ENCODE measurements at places on chromosomes 2 and 18.

- no peak for DNase-seq
Observed at GRCh38 chr18:60421356-60422118, 49.0 kb upstream of the MC4R start.

- DNase-seq, result no peak
Observed at GRCh38 chr2:88842656-88843460, 151.4 kb downstream of the RPIA start.

DNA sequence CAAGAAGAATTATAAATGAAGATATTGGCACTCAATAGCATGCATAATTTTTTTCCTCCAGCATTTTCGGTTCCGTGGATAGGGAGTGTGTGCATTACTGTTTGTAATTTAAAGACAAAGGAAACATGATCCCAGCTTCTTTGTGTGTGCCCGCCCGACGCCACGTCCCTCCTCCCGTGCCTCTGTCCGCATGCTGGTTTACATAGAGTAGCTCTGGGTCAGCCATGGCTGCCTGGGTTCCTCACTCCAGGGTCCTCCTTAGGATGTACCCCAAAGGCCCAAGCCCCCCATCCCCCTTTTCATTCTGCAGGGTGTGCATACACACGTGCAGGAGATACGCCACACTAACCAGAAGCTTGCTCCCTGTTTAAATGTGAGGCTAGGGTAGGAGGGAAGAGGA is 214.7 kb downstream of the KLHL29 start:
- peak; percentile 68 for DNase-seq

- DNase-seq, result no peak
Observed at GRCh38 chr2:33213648-33214047, 262.8 kb upstream of the RASGRP3 start.

DNA sequence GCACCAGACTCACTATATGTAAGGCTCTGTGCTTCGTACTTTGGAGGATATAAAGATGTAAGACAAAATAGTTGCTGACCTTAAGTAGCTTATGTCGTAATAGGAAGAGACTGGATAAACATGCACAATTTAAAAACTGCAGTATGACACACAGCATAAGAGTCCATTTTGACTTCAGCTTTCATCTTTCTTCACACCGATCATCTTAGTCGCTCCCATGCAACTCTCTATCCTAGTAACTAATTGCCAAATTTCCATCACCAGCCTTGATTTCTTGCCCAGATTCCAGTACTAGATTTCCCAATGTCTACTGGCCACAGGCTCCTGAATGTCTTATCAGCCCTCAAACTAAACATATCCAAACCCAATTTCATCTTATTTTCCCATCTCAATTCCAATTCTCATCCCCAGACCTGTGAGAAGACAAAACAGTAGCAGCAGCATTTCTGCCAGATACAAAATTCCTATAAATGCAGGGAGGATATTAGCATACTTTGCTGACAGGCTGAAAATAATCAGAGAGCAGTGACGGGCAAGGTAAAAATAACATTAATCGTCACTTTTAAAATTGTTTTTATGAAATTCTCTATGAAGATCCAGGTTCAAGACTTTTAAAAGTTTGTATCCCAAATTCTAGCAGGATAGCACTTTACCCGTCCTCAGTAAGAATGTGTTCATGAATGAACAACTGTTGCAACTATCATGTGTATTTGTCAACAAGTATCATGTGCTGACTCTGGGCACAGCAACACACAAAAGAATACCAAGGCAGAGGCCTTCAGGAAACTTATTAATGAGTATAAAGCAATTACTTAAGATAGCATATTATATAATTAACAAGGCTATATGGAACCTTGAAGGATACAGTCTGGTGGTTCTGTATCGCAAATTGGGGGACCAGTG is 42.2 kb downstream of the KIDINS220 start:
- DNase-seq, result no peak

DNA sequence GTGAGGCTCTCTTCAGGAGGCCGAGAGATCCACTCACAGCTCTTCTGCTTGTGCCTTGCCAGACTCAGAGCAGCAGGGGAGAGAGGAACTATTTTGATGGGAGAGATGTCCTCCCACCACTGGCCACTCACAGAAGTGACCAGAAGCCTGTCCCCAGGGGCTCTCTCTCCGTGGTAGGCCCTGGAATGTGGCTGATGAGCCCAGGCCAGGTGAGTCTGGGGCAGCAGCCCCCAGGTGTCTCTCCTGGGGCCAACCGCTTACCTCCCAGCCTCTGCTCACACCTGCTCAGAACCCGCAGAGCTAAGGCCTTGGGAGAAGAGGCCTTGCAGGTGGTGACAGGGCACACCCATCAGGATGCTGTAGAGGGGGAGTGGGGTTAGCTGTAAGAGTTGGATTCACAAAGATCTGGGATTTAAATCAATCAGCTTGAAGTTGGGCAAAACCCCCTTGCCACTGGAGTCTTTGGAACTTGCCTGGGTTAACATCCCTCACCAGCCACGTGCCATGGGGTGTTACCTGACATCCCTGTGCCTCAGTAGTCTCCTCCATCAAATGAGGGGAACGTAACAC is 29.1 kb upstream of the ASB18 start:
- no peak for DNase-seq

- DNase-seq, result no peak
Observed at GRCh38 chr18:36331521-36331971, 34.0 kb downstream of the FHOD3 start.

GRCh38 chr2:175310813-175311504 is 129.4 kb upstream of the ATP5MC3 start:
- DNase-seq, result no peak

- no peak for DNase-seq
Observed at GRCh38 chr2:118865106-118865505, 17.7 kb upstream of the EN1 start.

- DNase-seq, result no peak
Observed at GRCh38 chr18:77077941-77078689, 54.5 kb downstream of the MBP start.

- DNase-seq, result no peak
Observed at GRCh38 chr2:154992826-154993225, 294.3 kb downstream of the KCNJ3 start.

GRCh38 chr18:11324956-11325882 is 175.8 kb upstream of the PIEZO2 start:
- DNase-seq, result no peak

DNA sequence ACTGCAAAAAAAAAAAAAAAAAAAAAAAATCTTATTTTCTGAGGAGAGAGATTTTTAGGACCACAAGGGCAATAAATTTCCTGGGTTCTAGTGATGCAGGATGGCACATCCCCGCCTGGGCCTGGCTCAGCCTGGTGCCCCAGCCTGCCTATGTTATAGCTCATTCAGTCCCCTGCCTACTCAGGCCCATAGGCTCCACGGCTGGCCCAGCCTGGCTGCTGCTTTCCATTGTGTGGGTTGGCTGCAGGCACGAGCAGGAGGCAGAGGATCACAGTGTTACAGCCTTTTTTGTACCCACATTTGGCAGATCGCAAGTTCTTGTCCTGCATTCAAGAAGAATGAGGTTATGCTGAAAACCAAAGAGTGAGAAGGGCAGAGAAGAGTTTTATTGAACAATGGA is 2.8 kb upstream of the SULT6B1 start:
- DNase-seq, result no peak

- no peak for DNase-seq
Observed at GRCh38 chr2:223765221-223765785, 72.1 kb downstream of the AP1S3 start.

GRCh38 chr2:241516520-241516965 is 8.2 kb upstream of the STK25 start:
- DNase-seq, result no peak

DNA sequence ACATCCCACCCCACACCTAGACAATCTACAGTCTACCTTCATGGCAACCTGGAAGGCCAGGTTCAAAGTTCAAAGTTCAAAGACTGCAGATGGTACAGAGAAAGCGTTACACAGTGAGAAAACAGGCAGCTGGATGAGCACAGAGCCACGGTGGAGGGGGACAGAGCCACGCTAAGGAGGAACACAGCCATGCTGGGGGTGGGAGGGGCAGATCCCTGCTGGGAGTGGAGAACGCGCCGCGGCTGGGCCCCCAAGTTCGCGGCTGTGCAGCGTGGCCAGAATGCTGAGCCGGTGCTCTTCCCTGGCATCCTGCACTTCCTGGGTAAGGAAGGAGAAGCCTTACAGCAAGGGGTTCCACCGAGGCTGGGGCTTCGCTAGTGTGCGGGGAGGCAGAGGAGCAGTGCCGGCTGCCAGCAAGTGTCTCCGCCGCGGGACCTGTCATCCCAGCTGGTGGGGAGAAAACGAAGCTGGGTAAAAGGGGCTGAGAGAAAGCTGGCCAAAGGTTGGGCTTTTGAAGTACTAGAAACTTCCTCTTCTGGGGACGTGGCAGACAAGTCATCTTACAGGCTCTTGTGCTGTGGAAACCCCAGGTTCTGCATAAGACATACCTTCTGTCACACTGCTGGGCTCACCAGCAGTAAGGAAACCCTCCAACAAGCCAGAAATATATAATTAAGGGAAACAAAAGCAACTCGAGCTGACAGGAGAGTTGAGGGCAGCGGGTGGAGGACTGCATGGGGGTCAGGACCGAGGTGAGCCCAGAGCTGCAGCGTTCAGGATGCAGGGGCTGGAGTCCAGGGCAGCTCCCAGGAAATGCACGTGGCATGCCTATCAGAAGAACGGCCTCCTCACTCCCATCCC is 115.5 kb downstream of the HDAC4 start:
- no peak for DNase-seq

GRCh38 chr2:26187537-26188104 is 14.7 kb downstream of the GAREM2 start:
- no peak for DNase-seq

GRCh38 chr18:41783065-41783818 is 171.8 kb upstream of the PIK3C3 start:
- no peak for DNase-seq

DNA sequence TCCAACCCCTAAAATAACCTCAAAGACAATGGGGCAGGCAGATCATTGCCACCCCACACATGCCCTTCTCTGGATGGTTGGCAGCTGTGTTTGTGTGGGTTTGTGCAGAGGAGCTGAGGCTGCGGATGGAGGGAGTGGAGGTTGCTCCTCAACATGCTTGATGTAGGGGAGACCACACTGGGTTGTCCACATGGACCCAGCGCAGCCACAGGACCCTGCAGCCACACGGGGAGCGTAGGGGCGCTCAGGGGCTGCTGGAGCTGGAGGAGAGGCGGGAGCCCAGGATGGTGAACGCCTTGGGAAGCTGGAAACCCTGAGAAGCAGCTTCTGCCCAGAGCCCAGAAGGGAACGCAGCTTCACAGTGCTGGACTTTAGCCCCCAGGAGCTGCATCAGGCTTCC is 56.3 kb upstream of the TMEM18 start:
- DNase-seq, result no peak

GRCh38 chr2:238247002-238247822 is 7.4 kb upstream of the HES6 start:
- no peak for DNase-seq

DNA sequence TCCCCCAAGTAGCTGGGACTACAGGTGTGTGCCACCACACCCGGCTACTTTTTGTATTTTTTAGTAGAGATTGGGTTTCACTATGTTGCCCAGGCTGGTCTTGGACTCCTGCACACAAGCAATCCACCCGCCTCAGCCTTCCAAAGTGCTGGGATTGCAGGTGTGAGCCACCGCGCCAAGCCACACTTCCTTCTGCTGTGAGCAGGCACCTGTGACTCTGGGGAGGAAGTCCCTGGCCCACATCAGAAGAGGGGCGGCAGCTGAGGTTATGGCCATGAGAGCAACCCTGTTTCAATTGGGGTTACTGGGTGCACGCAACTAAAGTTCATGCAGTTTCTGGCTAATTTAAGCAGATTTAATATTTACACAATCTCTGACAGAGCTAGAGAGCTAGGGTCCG is 91.0 kb downstream of the PLB1 start:
- DNase-seq, result no peak

- no peak for DNase-seq
Observed at GRCh38 chr2:157181234-157181633, 76.3 kb upstream of the GALNT5 start.
